ENCODE measurements at places on chromosomes 13 and 19. TPM values are rescaled to one million over a fixed set of nuclear protein-coding genes. Genes with fewer than 3 reads are reported as not detected.

Gene ZNF98
- 0.25 TPM for total RNA-seq

Gene LILRA5
- total RNA-seq: not detected

Gene CACNA1A
- 3.5 TPM for total RNA-seq

Gene KLK14
- not detected for total RNA-seq

Gene NBEA
- 9.6 TPM for total RNA-seq

Gene ZNF497
- total RNA-seq: 0.53 TPM

Gene ZNF540
- 0.81 TPM for total RNA-seq

Gene CA11
- total RNA-seq: 1.1 TPM

Gene CEACAM6
- not detected for total RNA-seq

Gene ICAM1
- total RNA-seq: 4.9 TPM

Gene PCDH9
- 56.1 TPM for total RNA-seq

Gene SLC10A2
- total RNA-seq: not detected

Gene ENOX1
- 1.2 TPM for total RNA-seq

Gene ONECUT3
- total RNA-seq: not detected

Gene CBY2
- total RNA-seq: not detected

Gene ZNF211
- 10.2 TPM for total RNA-seq
